ENCODE measurements at places on chromosomes 1 and 21. TPM values are rescaled to one million over a fixed set of nuclear protein-coding genes. Genes with fewer than 3 reads are reported as not detected.

DNA sequence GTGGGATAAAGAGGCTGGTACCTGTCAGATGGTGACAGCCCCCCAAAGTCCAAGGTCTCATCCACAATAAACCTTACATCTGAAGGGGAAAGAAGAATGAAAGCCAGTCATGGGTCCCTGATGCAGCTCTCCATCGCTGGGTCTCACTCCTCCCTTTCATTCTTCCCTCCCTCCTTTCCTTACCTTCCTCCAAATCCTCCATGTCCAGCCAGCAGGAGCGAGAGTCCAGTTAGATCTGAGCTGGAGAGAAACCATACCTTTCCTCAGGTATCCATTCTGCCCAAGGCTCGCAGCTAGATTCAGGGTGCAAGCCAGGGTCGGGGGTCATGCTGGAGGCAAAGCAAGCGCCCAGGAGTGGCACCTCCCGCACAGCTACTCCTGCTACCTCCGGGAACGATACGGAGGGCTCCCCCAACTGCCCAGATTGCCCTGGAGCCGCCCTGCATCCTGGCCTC, 421 bp downstream of the PSRC1 start:
- peaks cover 30% of the 10 kb centered on the region for H3K4me1 ChIP-seq
- H3K27ac ChIP-seq, result no peak overlapping the region

GRCh38 chr21:32818411-32818810, 46.9 kb upstream of the PAXBP1 start:
- H3K27ac ChIP-seq, result no peak overlapping the region
- H3K27me3 ChIP-seq, result no peaks in the 10 kb centered on the region
- no peaks in the 10 kb centered on the region for H3K36me3 ChIP-seq
- H3K4me1 ChIP-seq, result no peaks in the 10 kb centered on the region
- no peak overlapping the region for H3K4me3 ChIP-seq

- H3K27ac ChIP-seq, result no peak overlapping the region
- no peak for DNase-seq
- H3K27me3 ChIP-seq, result no peaks in the 10 kb centered on the region
- no peaks in the 10 kb centered on the region for H3K36me3 ChIP-seq
- no peak overlapping the region for H3K4me3 ChIP-seq
- no peaks in the 10 kb centered on the region for H3K4me1 ChIP-seq
These were observed 85.0 kb upstream of the KCNJ15 start for GRCh38 chr21:38171723-38172344.

- H3K36me3 ChIP-seq, result no peaks in the 10 kb centered on the region
- DNase-seq, result no peak
- H3K4me1 ChIP-seq, result no peaks in the 10 kb centered on the region
- no peak overlapping the region for H3K4me3 ChIP-seq
- H3K27me3 ChIP-seq, result peaks cover 3% of the 10 kb centered on the region
These were observed 14.3 kb upstream of the PROK1 start for GRCh38 chr1:110436635-110437034.

DNA sequence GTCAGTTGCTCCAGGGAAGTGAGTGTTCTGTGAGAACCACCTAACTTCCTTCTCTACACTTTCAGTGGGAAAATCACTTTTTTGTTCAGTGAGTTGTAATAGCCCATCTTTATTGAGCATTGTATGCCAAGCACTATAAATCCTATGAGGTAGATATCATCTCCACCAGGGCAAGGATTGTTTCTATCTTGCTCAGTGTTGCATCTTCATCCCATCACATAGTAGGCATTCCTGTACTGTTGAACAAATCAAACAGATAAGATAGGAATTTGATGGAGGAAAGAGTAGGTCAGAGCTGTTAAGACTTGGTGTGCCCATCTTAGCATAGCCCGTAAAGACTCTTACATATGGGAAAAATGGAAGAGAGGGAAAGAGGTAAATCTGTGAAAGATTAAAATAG, 2.9 kb upstream of the PIGV start:
- H3K27me3 ChIP-seq, result no peaks in the 10 kb centered on the region
- no peak for DNase-seq
- H3K36me3 ChIP-seq, result peaks cover 38% of the 10 kb centered on the region
- no peak overlapping the region for H3K27ac ChIP-seq

- no peak overlapping the region for H3K27ac ChIP-seq
- no peak for DNase-seq
- H3K36me3 ChIP-seq, result no peaks in the 10 kb centered on the region
- H3K4me3 ChIP-seq, result no peak overlapping the region
- no peaks in the 10 kb centered on the region for H3K4me1 ChIP-seq
These were observed 41.2 kb downstream of the TNR start for GRCh38 chr1:175702079-175702795.

DNA sequence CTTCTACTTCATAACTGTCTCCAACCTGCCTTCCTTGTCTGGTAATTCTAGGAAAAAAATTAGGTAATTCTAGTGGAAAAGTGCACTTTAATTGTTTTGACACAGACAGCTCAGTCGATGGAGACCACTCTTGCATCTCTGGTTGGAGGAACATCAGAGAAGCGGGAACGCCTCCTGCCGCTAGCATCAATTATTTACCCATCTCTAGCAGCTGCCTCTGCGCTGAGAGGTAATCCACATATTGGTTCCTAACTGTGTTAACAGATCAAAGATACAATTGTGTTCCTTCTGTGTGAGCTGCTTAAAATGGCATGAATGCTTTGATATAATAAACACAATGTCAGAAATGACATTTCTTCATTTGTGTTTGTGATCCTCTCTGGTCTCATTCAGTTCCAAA, 33.3 kb downstream of the C2CD2 start:
- no peaks in the 10 kb centered on the region for H3K27me3 ChIP-seq
- H3K4me3 ChIP-seq, result no peak overlapping the region
- no peak overlapping the region for H3K27ac ChIP-seq
- H3K4me1 ChIP-seq, result peaks cover 10% of the 10 kb centered on the region
- no peak for DNase-seq

- DNase-seq, result peak; percentile 79
- H3K4me1 ChIP-seq, result no peaks in the 10 kb centered on the region
- peak overlapping the region; percentile 41 for H3K4me3 ChIP-seq
- peak overlapping the region; percentile 21 for H3K27ac ChIP-seq
- H3K36me3 ChIP-seq, result no peaks in the 10 kb centered on the region
- H3K27me3 ChIP-seq, result no peaks in the 10 kb centered on the region
These were observed 231.7 kb upstream of the B3GALT2 start for GRCh38 chr1:193417945-193418744.

GRCh38 chr1:234565132-234565531, 44.8 kb downstream of the IRF2BP2 start:
- no peaks in the 10 kb centered on the region for H3K36me3 ChIP-seq
- H3K27ac ChIP-seq, result no peak overlapping the region
- no peaks in the 10 kb centered on the region for H3K4me1 ChIP-seq

GRCh38 chr1:93448983-93449804, 1.3 kb downstream of the FNBP1L start:
- H3K4me1 ChIP-seq, result peaks cover 12% of the 10 kb centered on the region
- H3K27me3 ChIP-seq, result peaks cover 35% of the 10 kb centered on the region
- peak overlapping the region; percentile 76 for H3K4me3 ChIP-seq
- no peak overlapping the region for H3K27ac ChIP-seq
- no peak for DNase-seq
- no peaks in the 10 kb centered on the region for H3K36me3 ChIP-seq

DNA sequence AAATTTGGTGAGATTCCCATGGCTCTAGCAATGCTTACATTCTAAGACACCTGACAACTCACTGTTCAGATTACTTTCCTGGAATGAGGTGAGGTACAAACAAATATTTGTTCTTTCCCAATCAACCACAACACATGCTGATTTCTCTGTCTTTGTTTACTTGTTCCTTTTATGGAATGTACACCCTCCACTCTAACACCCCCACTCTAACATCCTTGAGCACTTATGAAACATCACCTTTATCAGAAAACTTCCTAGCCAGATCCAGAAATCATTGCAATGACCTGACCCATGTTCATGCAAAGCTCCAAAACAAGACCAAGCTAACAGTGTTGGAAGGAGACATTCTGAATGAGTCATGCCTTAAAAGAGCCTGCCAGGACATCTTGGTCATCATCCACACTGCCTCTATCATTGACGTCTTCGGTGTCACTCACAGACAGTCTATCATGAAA, 35.5 kb downstream of the HSD3B1 start:
- H3K27me3 ChIP-seq, result no peaks in the 10 kb centered on the region
- DNase-seq, result no peak
- no peaks in the 10 kb centered on the region for H3K4me1 ChIP-seq
- no peak overlapping the region for H3K27ac ChIP-seq
- no peak overlapping the region for H3K4me3 ChIP-seq

DNA sequence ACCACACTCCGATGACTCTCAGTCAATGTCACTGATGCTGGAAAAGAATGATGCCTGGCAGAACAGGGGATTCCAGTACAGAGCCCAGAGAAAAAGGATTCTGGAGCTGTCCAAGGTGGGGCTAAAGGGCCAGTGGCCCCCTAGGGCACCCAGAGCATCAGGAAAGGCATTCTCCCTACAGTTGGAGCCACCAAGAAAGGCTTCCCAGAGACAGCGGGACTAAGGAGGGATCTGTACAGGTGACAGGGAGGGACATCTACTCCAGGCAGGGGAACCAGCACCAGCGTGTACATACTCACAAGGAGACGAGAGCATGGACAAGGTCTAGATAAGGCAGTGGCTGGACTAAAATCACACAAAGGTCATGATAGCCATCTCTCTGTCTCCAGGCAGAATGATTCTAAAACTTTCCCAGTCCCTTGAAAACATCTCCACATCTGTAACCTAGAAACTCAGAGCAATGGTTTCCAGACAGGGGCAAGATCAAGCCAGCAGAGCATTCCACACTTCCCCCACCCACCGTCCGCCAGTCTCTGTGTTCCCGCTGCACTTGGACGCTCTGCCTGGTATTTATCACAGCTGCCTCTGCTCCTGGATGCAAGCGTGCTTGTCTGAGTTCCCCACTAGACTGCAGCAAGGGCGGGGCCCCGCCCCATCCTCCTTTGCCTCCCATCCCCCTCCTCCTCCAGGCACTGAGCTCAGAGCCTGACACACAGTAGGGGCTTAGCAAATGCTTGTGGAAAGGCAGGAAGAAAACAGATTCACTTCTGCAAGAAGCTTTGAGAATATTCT, 111.6 kb upstream of the ZC3H12A start:
- no peak overlapping the region for H3K27ac ChIP-seq
- H3K4me1 ChIP-seq, result no peaks in the 10 kb centered on the region
- no peaks in the 10 kb centered on the region for H3K27me3 ChIP-seq
- DNase-seq, result no peak
- H3K4me3 ChIP-seq, result no peak overlapping the region

GRCh38 chr1:18360251-18360650, 120.5 kb upstream of the KLHDC7A start:
- no peaks in the 10 kb centered on the region for H3K36me3 ChIP-seq
- no peak overlapping the region for H3K27ac ChIP-seq
- H3K4me3 ChIP-seq, result no peak overlapping the region
- H3K27me3 ChIP-seq, result no peaks in the 10 kb centered on the region
- no peaks in the 10 kb centered on the region for H3K4me1 ChIP-seq
- no peak for DNase-seq

DNA sequence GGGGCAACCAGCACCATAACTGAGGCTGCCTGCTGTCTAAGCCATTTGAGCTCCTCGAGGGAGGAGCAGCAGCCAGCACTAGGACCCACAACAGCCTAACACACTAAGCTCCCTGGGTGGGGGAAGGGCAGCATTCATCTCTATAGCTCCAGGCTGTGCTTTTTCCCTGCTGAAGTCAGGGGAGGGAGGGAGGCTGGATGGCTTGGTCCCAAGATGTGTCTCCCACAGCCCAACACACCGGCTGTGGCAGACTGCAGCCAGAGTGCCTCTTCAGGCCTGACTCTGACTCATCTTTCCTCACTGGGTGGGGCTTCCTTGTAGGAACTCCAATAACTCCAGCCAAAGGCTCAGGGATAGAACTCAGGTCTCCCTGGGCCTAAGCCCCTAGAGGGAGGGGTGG, 296.3 kb downstream of the PRDM2 start:
- no peak overlapping the region for H3K4me3 ChIP-seq
- no peaks in the 10 kb centered on the region for H3K27me3 ChIP-seq
- DNase-seq, result no peak

DNA sequence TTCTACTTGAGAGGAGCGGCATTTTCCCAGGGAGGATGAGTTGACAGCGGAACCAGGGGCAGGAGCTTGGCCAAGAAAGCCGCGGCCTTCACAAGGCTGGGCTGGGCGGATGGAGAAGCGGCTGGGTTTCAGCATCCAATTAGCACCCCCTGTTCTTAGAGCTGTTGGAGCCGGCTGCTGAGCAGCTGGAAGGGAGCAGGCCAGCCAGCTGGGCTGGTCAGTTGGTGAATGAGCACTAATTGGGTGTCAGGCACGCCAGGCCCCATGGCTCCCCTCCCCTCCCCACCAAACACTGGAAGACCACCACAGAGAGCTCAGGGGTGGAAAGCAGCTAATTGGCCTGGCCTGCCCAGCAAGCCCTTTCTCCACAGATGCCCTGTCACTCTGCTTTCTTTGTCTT, 245.6 kb downstream of the RRAGC start:
- H3K4me3 ChIP-seq, result no peak overlapping the region
- H3K4me1 ChIP-seq, result no peaks in the 10 kb centered on the region
- H3K27ac ChIP-seq, result no peak overlapping the region

GRCh38 chr1:205930195-205930577, 13.1 kb downstream of the SLC26A9 start:
- no peaks in the 10 kb centered on the region for H3K36me3 ChIP-seq
- no peaks in the 10 kb centered on the region for H3K27me3 ChIP-seq
- no peak overlapping the region for H3K4me3 ChIP-seq

DNA sequence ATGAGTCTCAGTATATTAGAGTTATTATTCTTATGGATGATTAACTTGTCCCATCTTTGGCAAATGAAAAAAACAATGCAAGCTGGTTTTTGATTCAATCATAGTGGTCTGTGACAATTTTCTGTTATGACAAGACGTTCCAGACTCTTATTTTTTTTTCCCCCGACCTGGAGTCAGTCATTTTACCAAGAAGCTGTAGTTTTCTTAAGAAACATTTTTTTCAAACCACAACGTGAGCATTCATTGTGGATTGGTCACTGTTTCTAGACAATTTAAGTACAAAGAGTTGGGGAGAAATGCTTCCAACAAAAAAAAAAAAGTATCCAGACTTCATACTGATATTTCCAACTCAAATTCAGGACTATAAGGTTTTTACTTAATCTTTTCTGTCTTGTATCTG, 8.0 kb upstream of the ANGPTL3 start:
- H3K27ac ChIP-seq, result no peak overlapping the region
- DNase-seq, result no peak
- no peaks in the 10 kb centered on the region for H3K27me3 ChIP-seq
- H3K36me3 ChIP-seq, result no peaks in the 10 kb centered on the region

GRCh38 chr1:155013632-155014031, 11.0 kb downstream of the ZBTB7B start:
- peak; percentile 68 for DNase-seq
- peaks cover 6% of the 10 kb centered on the region for H3K36me3 ChIP-seq
- peaks cover 82% of the 10 kb centered on the region for H3K27me3 ChIP-seq

The PLXNA2 gene
- total RNA-seq, result 1.9 TPM

The SLC22A15 gene
- 0.52 TPM for total RNA-seq

The ATP1A2 gene
- total RNA-seq, result 0.38 TPM

The USH2A gene
- total RNA-seq, result 0.09 TPM

The OR2T29 gene
- not detected for total RNA-seq

The SLC35F3 gene
- total RNA-seq, result 3.2 TPM

The CDC20 gene
- total RNA-seq, result 68.1 TPM

The ANGPTL3 gene
- not detected for total RNA-seq
